ENCODE measurements at places on chromosomes 7 and 10.

DNA sequence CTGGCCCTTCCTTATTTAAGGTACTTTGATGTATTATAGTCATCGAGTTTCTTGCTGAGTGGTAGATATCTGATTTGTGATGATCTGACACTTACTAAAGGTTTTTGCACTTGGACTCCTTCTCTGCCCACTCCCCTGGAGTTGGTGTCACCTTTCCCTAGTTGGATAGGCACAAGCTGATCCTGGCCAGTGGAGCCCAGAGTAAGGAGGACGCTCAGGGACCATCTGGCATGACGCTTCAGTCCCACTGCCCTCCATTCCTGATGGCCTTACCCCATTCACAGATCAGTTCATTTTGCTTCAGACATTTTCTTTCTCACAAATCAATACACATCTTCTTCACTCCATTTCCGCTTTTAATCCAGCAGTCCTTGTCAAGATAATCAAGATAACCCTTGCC, 20.1 kb downstream of the ASB15 start:
- no peak for DNase-seq

GRCh38 chr7:84712374-84713121, 474.3 kb downstream of the SEMA3D start:
- DNase-seq, result no peak

DNA sequence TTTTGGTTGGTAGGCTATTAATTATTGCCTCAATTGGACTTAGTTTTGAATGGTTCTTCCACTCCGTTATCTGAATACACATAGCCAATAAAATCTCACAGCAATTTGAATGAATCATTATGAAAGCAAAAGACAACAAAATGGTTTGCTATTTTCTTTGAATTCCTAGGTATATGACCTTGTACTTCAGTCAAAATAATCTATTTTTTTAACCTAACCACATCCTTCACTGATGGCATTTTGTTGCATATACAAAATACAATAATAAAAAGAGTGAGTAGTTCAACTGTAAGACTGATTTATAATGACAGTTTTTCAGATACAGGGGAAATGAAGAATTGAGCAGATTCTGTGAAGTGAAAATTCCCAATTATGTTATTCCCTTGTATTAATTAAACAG, 433.1 kb downstream of the HTR7 start:
- DNase-seq, result no peak

DNA sequence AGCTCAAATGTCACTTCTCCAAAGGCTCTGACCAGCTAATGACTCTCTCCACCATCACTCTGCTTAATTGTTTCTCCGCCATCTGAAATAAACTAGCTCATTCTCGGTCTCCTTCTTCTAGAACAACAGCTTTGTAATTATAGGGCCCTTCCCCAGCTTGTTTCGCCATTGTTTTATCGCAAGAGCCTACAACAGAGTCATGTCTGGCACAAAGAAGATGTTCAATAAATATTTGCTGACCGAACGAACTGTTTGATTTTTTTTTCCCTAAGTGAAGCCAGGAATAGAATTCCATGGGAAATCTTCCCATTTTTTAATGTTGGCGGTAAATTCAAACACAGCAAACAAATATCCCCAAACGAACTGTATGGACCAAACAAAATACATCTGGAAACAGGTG, 63.8 kb upstream of the NMT2 start:
- no peak for DNase-seq

DNA sequence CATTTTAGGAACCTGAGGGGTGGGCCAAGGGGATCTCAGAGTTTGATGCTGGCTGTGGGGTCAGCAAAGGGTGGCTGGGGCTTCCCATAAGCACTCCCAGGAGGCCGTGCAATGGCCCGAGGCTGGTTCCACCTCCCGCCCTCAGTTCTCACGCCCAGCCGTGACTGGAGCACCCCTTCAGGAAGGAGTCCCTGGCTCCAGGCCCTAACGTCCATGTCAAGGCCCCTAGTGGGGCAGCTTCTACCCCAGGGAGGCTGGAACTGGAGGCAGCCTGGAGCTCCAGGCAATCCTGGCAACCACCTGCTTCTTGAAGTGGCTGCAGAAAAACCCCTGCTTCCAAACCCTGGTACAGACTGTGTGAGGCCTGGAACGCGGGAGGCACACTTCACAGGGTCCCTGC, 165.5 kb downstream of the DIP2C start:
- DNase-seq, result no peak

DNA sequence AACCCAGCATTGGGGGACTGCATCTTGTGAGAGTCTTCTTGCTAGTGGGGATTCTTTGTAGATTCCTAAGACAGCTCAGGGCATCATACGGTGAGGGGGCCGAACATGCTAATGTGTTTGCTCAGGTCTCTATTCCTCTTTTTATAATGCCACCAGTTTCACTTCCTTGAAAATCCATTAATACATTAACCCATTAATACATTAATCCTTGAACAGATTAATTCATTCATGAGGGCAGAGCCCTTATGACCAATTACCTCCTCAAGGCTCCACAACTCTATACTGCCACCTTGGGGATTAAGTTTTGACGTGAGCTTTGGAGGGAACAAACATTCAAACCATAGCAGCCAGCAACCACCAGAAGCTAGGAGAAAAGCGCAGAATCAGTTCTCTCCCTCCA, 67.2 kb upstream of the POT1 start:
- no peak for DNase-seq

DNA sequence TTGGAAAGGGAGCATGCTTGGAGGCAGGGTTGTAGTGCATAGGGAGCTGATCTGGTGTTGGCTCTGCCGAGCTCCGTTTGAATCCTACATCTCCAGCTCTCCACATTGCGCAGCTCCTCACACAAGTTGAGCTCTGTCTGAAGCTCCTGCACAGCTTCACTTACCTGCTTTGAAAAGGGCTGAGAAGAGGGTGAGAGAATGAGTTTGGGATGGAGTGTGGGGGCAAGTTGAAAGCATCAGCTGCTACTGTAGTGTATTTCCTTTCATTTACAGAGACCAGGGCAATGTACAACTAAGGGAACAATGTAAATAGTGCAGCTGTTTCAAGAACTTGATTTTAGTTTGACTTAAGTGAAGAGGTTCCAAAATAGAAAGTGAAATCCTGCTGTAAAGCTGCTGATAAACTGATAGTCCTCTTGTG, 88.5 kb downstream of the VTI1A start:
- no peak for DNase-seq

DNA sequence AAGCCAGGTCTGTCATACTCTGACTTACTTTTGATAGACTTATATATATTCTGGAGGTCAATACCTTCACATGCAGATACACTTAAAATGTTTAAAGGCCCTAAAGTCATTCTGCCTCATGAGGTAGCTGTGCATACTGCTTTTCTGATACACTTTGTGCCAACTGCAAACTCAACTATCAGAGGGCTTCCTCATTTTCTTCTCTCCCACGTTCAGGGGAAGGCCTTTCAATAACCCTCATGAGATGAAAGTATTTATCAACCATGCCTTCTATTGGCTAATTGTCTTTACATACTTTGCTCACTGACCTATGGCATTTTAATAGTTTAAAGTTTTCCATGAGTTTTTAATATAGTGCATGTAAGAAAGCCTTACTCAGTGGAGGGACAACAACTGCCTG, 112.7 kb upstream of the AMPH start:
- no peak for DNase-seq

- DNase-seq, result no peak
Measured at GRCh38 chr7:76165973-76166403, 35.7 kb upstream of the SRRM3 start.

GRCh38 chr10:102152545-102152890, 329 bp downstream of the NOLC1 start:
- DNase-seq, result no peak

GRCh38 chr10:26413375-26413774, 24.8 kb upstream of the APBB1IP start:
- no peak for DNase-seq

GRCh38 chr10:105950410-105950809, 1214.1 kb downstream of the SORCS1 start:
- no peak for DNase-seq

DNA sequence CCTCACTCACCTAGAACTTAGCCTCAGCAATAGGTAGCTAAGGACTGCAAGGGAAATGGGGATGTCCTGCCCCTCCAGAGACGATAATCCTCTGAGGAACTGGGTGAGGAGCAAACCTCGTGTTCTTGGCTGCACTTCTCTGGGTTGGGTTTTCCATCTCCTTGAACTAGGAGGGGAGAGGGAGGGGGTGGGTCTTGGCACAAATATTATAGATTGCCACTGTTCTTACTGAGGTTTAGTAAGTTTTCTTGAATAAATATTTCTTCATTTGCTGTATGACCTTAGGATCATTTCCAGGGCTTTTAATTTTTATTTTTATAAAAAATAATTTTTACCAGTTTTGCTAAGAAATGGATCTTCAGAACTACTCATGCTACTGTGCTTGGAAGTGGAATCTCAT, 406.7 kb upstream of the FZD8 start:
- DNase-seq, result no peak

- no peak for DNase-seq
Measured at GRCh38 chr7:41630741-41631140, 72.1 kb downstream of the INHBA start.

GRCh38 chr7:117036053-117036669, 82.9 kb downstream of the ST7 start:
- DNase-seq, result no peak

- DNase-seq, result no peak
Measured at GRCh38 chr10:110632591-110633215, 11.4 kb upstream of the RBM20 start.

DNA sequence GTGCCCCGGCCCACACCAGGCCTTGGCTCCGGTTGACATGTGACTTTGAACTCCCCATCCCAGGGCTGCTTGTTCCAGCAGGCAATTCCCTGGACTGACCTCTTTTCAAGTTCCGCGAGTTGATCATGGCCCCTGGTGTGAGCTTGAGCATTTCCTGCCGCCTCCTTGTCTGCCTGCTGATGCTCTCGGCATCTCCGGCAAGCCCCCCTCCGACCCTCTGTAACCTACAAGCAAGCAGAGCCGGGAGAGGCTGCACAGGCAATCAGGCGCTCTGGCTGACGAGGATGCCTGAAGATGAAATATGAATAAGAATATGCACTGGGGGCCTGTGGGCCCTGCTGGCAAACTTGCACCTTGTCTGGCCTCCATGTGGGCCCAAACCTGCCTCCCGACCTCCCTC, 304.9 kb upstream of the MKI67 start:
- no peak for DNase-seq

DNA sequence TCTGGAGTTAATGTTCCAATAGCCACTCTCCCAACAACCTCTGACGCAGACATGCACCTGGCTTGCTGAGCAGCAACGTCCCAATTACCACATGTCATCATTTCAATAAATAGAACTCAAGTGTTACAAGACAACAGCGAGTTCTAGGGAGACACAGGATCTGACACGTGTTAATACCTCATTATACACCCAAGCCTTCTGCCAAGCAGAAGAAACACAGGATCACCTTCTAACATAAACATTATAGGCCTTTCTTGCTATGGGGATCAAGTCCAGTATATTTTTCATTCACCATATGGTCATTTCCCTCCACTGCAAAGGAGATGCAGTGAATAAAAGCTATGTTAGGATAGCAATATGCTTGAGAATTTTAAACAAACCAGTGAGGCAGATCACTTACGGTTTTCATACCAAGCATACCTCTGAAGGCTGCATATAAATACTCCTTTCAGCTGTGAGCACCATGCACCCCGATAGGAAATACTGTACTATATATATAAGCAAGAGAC, 74.2 kb downstream of the JAZF1 start:
- DNase-seq, result no peak

GRCh38 chr7:138785587-138786437, 12.0 kb upstream of the TMEM213 start:
- DNase-seq, result no peak

GRCh38 chr10:128083191-128083895, 42.9 kb downstream of the MKI67 start:
- DNase-seq, result no peak

GRCh38 chr7:28405662-28406061, 6.7 kb upstream of the CREB5 start:
- DNase-seq, result no peak

- DNase-seq, result no peak
Measured at GRCh38 chr7:26060733-26061677, 91.0 kb upstream of the NFE2L3 start.

DNA sequence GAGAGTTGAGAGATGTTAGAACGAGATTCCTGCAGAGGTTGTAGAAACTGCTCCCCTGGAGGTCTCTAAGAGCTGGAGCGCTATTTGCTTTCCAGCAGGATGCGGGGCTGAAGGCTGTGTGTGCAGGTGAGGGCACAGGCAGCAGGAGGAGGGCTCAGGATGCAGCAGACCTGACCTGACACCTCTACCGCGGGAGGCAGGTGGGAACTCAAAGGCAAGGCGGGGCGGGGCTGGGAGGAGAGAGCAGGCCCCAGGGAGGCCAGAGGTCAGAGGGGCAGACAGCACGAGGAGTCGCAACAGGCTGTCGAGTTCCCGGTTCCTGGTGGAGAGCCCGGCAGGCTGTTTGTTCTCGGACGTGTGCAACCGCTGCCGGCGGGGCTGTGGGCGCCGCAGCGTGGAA, 7.9 kb upstream of the CRTAC1 start:
- no peak for DNase-seq

GRCh38 chr10:90591629-90592028, 266.2 kb downstream of the HTR7 start:
- no peak for DNase-seq

DNA sequence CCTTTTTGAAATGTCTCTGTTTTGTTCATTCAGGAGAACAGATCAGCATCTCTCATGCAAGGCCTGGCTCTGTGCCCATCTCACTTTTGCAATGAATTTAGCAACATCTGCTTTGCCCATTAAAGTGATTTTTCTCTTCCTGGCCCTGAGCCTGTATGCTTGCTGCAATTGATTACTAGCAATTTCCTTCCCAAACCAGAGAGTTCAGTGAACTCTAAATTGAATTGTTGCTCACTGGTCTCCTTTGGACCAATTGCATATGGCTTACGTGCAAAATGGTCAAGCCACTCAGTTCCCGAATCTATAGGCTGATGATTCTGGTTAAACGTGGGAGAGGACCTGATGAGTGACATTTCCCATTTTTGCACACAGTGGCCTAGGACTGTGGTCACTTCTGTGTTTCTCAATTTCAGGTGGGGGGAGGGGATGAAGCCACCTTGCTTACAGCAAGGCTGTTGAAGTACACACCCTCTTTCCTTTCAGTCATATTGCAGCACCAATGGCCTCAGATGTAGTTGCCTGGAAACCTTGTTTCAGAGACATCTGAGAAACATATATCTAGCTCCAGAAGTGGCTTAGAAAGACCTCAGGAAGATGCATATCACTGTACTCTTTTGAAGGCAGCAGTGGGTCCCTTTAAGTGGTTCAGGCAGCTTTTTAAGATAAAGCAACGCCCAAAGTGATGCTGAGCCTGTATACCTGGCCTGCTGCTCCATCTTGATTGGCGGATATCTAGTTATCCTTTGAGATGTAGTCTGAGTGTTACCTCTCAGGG, 201.4 kb downstream of the PTEN start:
- peak; percentile 60 for DNase-seq

GRCh38 chr10:83283151-83283550, 856.2 kb upstream of the GHITM start:
- DNase-seq, result no peak

GRCh38 chr10:113236998-113237397, 287.0 kb downstream of the TCF7L2 start:
- DNase-seq, result no peak

Measured in forelimb muscle (tissue), 1 donor.